ENCODE measurements at places on chromosomes 13 and 19.

DNA sequence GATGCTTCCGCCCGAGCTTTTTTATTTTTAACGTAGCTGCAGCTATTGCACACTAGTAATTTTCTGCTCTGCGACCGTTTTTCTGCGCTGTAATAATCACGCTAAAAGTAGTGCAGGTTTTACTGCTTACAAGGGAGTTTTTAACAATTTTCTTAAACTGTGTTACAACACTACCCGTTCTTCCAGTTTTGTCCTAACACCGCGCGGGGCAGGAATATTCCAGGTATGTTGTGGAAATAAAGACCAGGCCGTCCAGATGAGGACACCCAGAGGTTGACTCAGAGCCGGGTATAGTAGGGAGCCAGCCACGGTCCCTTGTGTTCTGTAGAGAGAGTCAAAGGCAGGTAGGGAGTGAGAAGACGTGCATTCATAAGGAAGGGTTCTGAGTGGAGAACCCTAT lies 21.7 kb downstream of the ZNF274 start:
- no peak for DNase-seq

DNA sequence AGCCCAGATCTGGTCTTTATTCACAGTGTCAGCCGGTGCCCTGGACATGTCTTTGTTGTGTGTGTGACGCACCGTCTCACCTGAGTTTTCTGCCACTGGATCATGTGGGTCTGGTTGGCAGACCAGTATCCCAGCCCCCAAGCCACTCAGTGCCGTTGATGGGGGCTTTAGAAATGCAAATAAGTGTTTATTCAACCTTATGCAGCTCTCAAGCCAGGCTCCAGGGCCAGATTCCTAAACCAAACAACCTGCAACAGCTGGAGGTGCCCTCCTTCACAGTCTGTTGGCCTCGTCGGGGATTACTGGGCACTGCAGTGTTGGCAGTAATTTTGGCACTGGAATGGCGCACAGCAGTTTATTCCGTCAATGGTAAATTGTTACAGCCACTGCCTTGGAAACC lies 21.6 kb downstream of the FAM124A start:
- DNase-seq: no peak

- no peak for DNase-seq
Measured at GRCh38 chr13:45119469-45119990, 780 bp upstream of the GTF2F2 start.

DNA sequence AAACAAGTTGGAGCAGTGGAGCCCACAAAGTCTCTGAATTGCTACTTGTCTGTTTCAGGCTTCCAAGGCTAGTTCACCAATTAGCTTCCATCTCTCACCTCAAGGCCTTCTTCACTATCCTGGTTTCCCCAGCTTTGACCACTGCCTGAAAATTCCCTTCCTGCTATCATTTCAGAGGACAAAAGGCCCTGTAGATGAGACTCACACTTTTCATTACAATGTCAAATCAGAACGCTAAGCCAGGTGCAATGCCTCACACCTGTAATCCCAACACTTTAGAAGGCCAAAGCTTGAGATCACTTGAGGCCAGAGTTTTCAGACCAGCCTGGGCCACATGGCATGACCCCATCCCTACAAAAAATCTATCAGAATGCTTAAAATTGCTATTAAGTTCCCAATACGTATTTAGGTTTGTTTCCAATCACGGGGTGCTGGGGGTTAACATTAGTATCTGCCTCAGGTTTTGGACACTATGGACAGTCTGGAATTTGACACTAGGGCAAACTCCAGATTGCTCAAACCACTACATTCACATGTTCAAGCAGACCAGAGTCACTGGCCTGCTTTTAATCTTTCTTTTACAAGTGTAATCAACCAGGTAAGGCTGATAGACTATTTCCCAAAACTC lies 5.5 kb downstream of the TPT1 start:
- DNase-seq: no peak

DNA sequence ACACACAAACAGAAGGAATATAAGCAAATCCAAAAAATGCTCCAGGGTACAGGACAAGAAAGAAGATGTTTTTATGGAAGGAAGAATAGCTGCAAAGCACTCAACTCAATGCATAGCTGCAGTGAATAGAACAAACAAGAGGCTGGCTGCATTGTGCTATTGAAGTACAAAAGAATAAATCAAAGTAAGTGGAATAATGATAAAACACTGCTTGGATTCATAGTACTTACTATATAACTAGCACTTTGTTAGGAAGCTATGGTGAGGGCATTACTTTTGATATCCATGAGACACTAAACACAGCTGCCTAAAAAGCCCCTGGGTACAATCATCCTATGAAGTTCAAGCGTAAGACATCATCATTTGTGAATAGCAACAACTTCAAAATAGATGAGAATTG lies 350.1 kb downstream of the PCDH9 start:
- no peak for DNase-seq

DNA sequence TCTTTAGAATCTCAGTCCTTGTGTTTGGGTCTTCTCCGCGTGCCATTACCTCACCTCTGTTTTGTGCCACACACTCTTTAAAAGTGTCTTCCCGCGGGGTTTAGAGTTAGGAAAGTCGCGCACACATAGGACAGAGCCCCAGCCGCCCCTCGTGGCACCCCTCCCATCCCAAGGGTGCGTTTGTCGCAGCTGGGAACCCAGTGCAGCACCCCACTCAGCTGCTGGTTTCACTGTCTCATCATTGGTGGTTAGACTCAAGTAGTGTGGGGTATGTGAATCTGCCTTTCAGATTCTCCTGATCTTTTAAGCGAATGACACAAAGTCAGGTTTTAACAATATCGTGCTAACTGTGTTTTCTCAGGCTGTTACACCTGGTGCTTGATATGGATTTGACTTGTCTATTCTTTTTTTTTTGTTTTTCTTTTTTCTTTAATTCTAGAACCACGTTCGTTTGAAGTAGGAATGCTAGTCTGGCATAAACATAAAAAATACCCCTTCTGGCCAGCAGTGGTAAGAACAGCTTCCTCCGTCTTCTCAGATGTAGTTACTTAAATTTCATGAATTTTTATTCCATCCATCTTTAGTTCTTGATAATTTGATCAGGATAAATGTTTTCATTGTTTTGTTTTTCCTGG lies 19.5 kb upstream of the NDUFS7 start:
- DNase-seq: no peak

DNA sequence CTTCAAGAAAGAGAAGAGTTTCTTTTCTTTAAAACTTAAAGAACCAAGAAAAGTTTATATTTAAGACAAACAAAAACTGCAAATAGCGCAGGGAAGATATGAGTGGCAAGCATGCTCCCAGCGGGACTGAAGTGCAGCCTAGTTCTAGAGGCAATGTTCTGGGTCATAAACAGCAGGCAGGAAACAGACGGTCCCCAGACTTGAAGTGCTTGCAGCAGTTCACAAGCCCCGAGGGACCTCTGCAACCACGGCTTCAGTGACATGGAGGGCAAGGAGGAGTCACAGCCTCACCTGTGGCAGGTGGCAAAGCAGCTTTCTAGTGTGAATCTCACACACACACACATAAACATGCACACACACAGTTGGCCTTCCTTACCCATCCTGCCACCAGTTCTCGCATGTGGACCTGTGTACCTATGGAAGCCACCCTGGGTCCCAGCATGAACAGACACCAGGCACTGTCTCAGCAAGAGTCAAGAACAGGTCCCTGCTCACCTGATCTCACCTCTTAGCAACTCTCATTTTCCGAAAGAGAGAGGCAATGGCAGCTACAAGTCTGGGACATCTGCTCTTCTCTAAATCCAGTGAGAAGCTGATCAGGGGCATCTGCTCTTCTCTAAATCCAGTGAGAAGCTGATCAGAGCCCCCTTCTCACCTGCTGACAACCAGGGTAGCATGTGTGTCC lies 162.0 kb downstream of the EFNB2 start:
- DNase-seq: peak; percentile 67

GRCh38 chr19:1713170-1713569 lies 40.1 kb upstream of the ONECUT3 start:
- no peak for DNase-seq

DNA sequence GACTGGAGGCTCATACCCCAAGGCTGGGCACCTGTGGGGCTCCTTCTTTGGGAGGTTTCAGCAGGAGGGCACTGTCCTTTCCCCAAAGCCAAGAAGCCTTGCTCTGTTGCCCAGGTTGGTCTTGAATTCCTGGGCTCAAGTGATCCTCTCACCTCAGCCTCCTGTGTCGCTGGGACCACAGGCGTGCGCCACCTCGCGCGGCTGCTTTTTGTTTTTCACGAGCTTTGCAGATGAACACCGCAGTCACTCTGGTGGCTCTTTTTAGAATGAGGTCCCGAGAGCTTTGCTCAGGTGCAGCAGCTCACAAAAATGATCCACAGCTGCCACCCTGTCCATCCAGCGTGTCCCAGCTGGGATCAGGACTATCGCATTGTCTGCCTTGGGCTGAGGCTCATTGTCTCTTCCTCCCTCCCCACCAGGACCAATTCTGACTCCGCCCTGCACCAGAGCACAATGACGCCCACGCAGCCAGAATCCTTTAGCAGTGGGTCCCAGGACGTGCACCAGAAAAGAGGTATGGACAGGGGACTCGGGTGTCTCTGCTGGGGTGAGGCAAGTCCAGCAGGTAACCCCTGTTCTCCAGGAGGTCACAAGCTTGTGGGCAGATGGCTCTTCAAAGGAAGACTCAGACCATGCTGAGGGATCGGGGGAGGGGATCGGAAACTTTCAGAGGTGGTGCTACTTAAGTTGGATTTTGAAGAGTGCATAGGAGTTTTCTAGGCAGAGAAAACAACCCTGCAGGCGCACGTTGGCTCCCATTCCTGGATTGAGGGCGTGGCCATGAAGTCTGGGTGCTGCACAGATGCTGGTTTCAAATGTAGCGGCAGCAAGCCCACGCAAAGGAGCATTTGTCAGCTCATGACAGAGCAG lies 41.5 kb downstream of the COMP start:
- DNase-seq: no peak

DNA sequence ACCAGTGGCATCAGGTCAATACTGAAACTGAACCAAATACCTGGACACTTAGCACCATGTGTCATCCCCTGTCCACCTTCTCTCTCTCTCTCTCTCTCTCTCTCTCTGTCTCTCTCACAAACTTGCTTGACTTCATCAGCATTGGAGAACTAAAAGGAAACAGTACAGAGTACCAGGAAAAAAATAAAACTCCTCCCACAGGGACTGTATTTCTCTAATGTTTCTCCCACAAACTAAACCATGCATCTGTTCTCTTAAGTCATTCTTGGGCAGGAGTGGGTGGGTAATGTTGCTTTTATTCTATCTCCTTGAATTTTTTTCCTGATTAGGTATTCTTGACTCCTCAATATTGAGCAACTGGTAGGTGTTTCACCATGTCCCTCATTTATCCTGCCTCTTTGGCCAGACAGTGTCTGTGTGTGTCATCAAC lies 112.9 kb upstream of the CACNA1A start:
- no peak for DNase-seq

- no peak for DNase-seq
Measured at GRCh38 chr19:46537136-46538097, 41.8 kb upstream of the PNMA8B start.

GRCh38 chr13:106129273-106129672 lies 406.2 kb downstream of the EFNB2 start:
- no peak for DNase-seq

- DNase-seq: no peak
Measured at GRCh38 chr19:38759590-38760003, 13.7 kb downstream of the LGALS7 start.

DNA sequence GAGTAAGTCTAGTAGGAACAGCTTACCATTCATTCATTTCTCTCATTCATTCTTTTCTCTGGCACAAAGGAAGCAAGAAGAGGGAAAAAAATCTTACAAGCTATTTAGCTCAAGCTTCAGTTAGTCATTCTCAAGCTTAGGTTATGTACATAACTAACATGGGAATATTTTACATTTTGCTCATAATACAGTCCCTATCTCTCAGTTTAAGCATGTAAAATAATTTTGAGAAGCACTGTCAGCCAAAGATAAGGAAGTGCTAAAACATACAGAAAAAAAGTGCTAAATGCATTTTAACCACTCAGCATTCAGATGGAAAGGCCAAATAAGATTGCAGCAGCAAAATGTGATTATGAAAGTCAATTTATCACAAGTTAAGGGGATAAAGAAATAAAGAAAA lies 7.9 kb downstream of the RBM26 start:
- no peak for DNase-seq

DNA sequence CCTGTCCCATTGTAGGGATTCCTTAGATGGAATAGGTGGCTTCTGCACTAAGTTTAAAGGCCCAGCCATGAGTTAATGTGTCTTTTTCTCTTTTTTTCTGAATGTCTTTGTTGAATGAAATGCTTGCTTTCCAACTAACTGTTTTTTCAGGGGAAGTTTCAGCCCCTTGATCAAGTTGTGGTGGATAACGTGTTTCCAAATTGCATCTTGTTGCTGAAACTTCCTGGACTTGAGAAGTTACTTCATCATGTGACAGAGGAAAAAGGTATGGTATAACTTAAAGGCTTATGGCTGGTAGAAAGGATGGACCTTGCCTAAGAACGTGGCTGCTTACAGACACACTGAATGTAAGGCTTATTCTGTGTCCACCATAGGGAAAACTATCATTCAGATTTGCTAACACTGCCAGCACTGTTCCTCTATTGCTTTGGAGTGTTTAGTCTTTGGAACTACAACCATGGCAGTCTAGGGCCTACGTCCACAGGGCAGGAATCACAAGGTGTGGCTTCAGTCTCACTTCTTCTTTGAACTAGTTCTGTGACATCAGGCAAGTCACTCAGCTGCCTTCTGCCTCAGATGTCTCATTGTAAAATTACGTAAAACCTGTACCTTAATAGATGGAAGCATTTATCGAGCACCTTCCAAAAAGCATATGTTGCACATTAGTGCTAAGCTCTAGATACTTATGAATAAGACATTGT lies 25.3 kb downstream of the RNASEH2B start:
- no peak for DNase-seq

- DNase-seq: no peak
Measured at GRCh38 chr19:43544077-43544476, 11.1 kb downstream of the ZNF575 start.

DNA sequence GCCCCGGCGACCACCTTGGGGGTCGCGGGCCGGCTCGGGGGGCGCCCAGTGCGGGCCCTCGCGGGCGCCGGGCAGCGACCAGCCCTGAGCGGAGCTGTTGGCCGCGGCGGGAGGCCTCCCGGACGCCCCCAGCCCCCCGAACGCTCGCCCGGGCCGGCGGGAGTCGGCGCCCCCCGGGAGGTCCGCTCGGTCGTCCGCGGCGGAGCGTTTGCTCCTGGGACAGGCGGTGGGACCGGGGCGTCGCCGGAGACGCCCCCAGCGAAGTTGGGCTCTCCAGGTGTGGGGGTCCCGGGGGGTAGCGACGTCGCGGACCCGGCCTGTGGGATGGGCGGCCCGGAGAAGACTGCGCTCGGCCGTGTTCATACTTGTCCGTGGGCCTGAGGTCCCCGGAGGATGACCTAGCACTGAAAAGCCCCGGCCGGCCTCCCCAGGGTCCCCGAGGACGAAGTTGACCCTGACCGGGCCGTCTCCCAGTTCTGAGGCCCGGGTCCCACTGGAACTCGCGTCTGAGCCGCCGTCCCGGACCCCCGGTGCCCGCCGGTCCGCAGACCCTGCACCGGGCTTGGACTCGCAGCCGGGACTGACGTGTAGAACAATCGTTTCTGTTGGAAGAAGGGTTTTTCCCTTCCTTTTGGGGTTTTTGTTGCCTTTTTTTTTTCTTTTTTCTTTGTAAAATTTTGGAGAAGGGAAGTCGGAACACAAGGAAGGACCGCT lies 729 bp downstream of the STK11 start:
- DNase-seq: no peak

All from NCI-H2107 (cell line).